Suprapubic skin (tissue), 4 donors: ENCODE measurements at places on chromosomes 2 and 18. TPM values are rescaled to one million over a fixed set of nuclear protein-coding genes. Genes with fewer than 3 reads are reported as not detected.

SEH1L gene
- total RNA-seq: 45.4 TPM

PRSS56 gene
- not detected for total RNA-seq

QPCT gene
- total RNA-seq: 75.5 TPM

CNTNAP5 gene
- not detected for total RNA-seq

YPEL5 gene
- total RNA-seq: 113 TPM

DAPL1 gene
- 158 TPM for total RNA-seq

- no peak for DNase-seq
These were observed 116.7 kb upstream of the MGAT5 start for GRCh38 chr2:134137182-134137611.

DNA sequence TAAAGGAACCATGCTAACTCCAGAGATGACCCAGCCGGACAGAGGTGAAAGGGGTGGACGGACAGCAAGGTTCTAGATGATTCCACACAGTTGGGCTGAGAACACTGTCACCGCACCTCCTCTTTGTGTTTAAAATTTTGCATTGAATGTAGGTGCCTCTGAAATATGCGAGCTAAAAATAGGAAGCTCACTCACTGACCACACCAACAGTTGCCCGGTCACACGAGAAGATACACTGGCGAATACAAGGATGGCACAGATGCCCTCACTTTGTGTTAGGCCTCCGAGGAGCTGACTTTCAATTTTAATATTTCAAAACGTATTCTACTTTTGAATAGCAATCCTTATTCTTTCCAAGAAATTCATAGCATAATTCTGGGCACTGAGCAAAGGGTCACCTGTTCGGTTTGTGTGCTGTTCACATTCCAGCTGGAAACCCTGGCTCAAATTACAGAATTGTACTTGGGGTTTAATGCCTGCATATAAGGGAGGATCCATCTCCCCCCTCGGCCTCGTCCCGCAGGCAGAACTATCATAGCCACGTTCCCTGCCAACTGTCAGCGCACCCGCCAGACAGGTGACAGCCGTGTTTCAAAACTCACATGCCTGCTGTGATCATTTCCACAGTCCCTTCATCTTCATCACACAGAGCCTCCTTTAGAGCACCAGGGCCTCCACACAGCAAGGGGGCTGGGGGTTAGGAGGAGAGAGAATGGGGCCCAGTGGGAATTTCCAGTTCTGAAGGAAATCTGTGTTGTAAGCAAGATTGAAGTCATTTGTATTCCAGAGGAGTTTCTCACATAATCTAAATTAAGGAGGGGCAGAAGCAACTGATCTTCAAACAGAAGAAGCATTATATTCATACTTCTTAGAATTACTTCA, 48.2 kb downstream of the ADI1 start:
- no peak for DNase-seq

DNA sequence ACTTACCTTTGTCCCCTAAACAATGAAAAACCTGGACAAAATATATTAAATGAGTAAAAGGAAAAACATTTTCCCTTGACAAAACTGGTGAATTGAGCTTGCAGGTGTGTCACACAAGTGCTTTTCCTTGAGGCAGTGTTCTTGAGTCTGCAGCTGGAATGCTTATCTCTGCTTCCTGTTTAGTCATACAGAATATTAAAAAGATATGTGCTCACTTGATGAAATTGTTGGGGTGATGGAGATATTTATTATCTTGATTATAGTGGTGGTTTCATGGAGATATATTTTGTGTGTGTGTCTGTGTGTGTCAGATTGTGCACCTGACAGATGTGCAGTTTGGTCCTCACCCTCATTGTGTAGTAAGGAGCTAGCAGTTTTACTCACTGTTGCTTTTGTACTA, 3.3 kb downstream of the TAF1B start:
- no peak for DNase-seq

DNA sequence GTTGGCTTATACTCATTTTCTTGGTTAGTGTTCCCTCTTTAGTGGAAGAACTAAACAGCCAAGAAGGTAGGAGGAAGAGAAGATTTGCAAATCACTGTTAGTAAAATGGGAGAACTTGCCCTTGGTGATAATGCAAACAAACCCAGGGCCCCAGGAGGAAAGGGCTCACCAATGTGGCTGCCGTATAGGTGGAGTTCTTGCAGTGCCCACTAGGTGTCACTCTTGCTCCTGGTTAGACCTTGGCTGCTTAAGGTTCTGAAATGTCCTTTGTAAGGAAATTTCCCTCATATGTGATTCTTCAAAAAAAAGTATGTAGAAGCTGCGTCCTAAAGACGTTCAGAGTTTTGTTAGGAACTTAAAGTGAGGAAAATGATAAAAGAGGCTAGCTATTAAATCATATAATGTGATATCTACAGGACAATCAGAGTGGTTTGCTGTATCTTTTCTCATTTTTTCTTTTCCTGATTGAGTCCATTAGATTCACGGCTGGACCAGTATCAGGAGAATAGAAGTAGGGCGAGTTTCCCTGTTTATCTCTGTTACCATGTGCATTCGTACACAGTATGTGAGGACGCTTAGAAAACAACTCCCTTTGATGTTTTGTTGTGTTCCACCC, 48.6 kb downstream of the RPIA start:
- no peak for DNase-seq

DNA sequence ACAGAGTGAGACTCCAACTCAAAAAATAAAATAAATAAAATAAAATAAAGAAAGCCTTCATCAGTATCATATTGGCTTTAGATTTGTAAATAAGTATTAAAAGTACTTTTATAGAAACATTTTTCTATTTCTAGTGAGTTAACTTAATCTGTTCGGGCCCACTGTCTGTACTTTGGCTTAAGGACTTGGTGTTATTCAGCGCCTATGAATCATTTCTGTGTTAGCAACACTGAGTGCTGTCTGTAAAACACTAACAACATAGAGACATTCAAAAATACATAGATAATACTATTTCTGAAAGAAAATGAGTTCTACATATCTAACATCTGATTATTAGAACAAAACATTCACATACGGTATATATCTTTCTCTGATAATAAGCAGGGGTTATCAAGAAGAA, 221.5 kb upstream of the CDH19 start:
- DNase-seq: no peak

- no peak for DNase-seq
These were observed 12.0 kb downstream of the SIX3 start for GRCh38 chr2:44953499-44953883.

GRCh38 chr2:112001136-112001715, 53.8 kb upstream of the TMEM87B start:
- no peak for DNase-seq

DNA sequence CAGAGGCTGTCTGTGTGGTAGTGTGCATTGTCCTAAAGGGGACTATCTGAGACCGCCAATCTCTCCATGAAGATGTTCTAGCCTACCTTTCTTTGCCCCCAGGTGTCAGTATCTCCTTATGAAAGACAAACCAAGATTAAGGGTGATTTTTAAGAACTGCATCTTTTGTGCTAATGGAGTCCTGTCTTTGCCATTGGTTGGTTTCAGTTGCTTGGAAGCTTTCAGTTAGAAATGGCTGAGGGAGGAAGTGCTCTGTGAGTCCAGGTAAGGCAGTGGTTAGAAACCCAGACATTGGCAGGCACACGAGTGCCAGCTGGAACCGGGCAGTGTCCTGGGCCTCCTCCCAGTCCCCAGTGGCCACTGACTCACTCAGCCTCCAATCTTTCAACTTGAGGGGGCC, 111.3 kb downstream of the DOCK10 start:
- no peak for DNase-seq

DNA sequence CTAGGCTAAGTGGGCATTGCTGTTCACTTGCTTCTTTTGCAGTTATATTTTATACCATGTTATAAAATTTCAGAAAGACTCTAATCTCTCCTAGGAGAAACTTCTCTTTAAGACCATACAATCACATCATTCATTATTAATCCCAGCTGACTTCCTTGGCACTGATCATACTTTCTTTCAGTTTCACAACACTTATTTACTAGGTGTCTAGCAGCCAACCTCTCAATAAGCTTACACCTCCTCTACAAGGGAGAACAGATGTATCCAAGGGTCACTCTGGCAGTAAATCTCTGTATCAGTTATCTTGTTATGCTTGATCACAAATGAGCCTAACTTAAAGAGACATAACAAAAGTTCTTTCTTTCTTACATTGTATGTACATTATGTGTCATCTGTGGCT, 69.8 kb upstream of the EPB41L5 start:
- no peak for DNase-seq

GRCh38 chr18:4636967-4637366, 181.9 kb upstream of the DLGAP1 start:
- DNase-seq: no peak

GRCh38 chr2:214075456-214075855, 335.4 kb upstream of the VWC2L start:
- DNase-seq: no peak

- no peak for DNase-seq
These were observed 36.3 kb downstream of the ARHGEF33 start for GRCh38 chr2:38925982-38926381.

DNA sequence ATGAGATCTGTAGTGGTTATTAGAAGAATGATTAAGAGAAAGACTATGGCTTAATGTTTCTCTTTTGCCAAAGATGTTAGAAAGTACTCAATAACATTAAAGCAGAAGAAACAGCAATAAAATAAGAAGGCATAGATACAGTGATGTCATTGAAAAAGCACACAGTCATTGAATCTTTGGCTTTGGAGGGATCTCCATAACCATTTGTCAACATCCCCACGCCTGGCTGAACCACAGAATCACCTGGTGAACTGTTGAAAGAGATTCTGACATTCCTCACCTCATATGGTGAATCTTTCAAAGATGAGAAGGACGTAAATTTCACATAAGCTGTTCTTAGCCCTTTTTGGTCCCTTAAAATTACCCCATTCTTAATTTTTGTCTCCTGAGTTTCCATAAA, 324.6 kb upstream of the NRP2 start:
- no peak for DNase-seq

- DNase-seq: no peak
These were observed 44.5 kb downstream of the MYOM1 start for GRCh38 chr18:3175195-3175758.

DNA sequence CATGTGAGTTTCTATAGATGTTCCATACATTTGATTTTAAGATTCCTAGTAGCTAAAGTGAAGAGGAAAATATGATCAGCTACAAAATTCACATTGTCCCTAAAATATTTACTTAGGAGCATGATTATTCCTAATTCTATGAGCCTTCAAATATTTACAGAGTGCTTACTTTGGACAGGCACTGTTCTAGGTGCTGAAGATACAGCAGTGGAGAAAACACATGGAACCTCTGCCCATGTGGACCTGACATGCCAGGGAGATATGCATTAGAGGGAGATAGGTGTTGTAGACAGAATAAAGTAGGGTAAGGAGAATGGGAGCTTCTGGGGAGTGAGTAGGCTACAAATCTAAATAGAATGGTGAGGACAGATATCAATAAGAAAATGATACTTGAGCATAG, 62.6 kb upstream of the TACR1 start:
- DNase-seq: no peak
